GM23248 (cell line): ENCODE measurements at places on chromosomes 5 and 9. TPM values are rescaled to one million over a fixed set of nuclear protein-coding genes. Genes with fewer than 3 reads are reported as not detected.

DNA sequence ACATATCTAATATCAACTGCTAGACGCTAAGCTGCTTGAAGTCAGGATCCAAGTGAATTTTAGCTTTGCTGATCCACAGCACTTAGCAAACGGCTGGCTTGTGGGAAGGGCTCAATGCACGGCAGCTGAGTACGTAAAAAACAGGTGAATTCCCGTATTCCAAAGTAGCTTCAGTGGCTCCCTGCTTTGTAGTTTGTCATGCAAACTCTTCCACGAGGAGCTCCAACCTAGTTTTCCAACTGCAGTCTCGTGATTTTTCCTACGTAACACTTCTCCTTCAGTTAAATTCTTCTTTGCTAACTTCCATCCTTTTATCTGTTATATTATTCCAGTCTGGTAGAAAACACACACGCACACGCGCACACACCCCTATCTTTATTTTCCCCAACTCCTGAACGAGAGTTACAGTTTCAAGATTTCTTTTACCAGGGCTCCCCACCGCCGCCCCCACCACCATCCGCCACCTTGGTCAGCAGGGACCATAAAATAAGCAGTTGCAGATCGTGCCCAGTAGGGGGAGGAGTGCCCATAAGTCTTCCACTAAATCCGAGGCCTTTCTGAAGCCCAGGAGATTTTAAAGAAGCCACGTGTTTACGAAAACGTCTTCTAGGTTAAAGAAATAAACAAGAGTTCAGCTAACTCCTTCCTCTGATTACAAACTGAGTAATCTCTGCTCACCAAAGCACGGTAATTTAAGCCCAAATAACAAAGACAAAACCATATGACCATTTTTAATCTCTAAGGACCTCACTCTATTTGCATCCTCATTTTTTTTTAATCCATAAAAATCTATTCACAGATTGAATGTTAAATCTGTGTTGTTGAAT, 34.8 kb upstream of the TRIO start:
- no peaks in the 10 kb centered on the region for H3K27me3 ChIP-seq
- DNase-seq, result peak; percentile 93
- peaks cover 55% of the 10 kb centered on the region for H3K4me1 ChIP-seq
- peak overlapping the region; percentile 98 for H3K27ac ChIP-seq
- H3K36me3 ChIP-seq, result no peaks in the 10 kb centered on the region

DNA sequence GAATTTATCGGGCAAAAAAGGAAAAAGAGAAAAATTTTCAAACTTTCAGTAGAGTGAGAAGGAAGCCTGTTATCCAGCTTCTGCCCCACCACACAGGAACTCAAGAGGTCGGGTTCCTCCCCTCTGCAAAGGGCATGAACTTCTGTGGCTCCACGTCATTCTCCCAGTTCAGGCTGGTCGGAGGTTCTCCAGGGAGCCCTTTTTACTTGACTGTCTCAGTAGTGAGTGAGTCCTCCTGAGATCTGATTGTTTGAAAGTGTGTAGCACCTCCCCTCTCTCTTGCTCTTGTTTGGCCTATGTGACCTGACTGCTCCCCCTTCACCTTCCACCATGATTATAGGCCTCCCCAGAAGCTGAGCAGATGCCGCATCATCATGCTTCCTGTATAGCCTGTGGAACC, 9.7 kb downstream of the SPINK1 start:
- H3K4me1 ChIP-seq, result no peaks in the 10 kb centered on the region
- H3K36me3 ChIP-seq, result no peaks in the 10 kb centered on the region
- H3K4me3 ChIP-seq, result no peak overlapping the region
- peaks cover 28% of the 10 kb centered on the region for H3K27me3 ChIP-seq

The CDC20B gene
- total RNA-seq, result not detected in 2 replicates

DNA sequence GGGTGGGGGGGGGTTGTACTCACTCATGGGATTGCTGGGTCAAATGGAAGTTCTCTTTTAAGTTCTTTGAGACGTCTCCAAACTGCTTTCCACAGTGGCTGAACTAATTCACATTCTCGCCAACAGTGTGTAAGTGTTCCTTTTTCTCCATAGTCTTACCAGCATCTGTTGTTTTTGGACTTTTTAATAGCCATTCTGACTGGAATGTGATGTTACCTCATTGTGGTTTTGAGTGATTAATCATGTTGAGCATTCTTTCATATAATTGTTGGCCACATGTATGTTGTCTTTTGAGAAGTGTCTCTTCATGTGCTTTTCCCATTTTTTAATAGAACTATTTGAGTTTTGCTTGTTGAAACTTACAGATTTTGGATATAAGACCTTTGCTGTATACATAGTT, 94.9 kb upstream of the PLPPR1 start:
- no peaks in the 10 kb centered on the region for H3K36me3 ChIP-seq
- H3K27ac ChIP-seq, result no peak overlapping the region
- DNase-seq, result peak; percentile 45
- peaks cover 3% of the 10 kb centered on the region; the same call in 1 of the 2 replicates for H3K4me1 ChIP-seq
- no peaks in the 10 kb centered on the region for H3K27me3 ChIP-seq
- H3K4me3 ChIP-seq, result no peak overlapping the region

- peaks cover 19% of the 10 kb centered on the region for H3K4me1 ChIP-seq
- no peaks in the 10 kb centered on the region for H3K36me3 ChIP-seq
- H3K4me3 ChIP-seq, result no peak overlapping the region
- no peak for DNase-seq
- H3K27ac ChIP-seq, result no peak overlapping the region
Measured at GRCh38 chr9:131613921-131614320, 68.6 kb downstream of the PRRT1B start.

- H3K27ac ChIP-seq, result no peak overlapping the region
- H3K36me3 ChIP-seq, result no peaks in the 10 kb centered on the region
- no peak for DNase-seq
- H3K27me3 ChIP-seq, result no peaks in the 10 kb centered on the region
- H3K4me1 ChIP-seq, result no peaks in the 10 kb centered on the region
Measured at GRCh38 chr5:178305801-178306200, 73.2 kb upstream of the PHYKPL start.

The YTHDC2 gene
- total RNA-seq, result 10.3 and 21.5 TPM in 2 replicates

DNA sequence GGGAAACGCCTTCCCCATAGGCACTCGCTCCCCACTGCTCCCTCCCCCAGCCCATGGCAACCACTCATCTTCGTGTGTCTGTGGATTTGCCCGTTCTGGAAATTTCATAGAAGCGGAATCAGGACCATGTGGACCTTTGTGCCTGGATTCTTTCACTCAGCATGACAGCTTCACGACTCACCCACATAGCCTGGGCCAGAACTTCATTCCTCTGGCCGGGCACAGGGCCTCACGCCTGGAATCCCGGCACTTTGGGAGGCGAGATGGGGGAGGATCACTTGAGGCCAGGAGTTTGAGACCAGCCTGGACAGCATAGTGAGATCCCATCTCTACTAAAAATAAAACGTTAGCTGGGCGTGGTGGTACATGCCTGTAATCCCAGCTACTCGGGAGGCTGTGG, 12.1 kb upstream of the DIPK1B start:
- peak; percentile 60 for DNase-seq
- H3K27me3 ChIP-seq, result peaks cover 2% of the 10 kb centered on the region; the same call in 1 of the 2 replicates
- H3K4me3 ChIP-seq, result no peak overlapping the region
- H3K27ac ChIP-seq, result no peak overlapping the region
- H3K36me3 ChIP-seq, result no peaks in the 10 kb centered on the region

- no peak overlapping the region for H3K27ac ChIP-seq
- DNase-seq, result no peak
- H3K36me3 ChIP-seq, result no peaks in the 10 kb centered on the region
- no peaks in the 10 kb centered on the region for H3K4me1 ChIP-seq
- no peak overlapping the region for H3K4me3 ChIP-seq
- 0 out of 2 replicates have a peak, but pooled peaks cover 5% of the 10 kb centered on the region for H3K27me3 ChIP-seq
Measured at GRCh38 chr5:90747693-90748092, 189.1 kb downstream of the ADGRV1 start.

- DNase-seq, result peak; percentile 84
- H3K27ac ChIP-seq, result peak overlapping the region; percentile 72
- 0 out of 2 replicates have a peak, but pooled peaks cover 2% of the 10 kb centered on the region for H3K36me3 ChIP-seq
- H3K4me3 ChIP-seq, result no peak overlapping the region
- H3K27me3 ChIP-seq, result no peaks in the 10 kb centered on the region
Measured at GRCh38 chr5:176995896-176996767, 10.4 kb downstream of the UIMC1 start.

The IRX2 gene
- total RNA-seq, result 30.6 and 38.1 TPM in 2 replicates

GRCh38 chr5:145637396-145637795, 197.7 kb downstream of the PRELID2 start:
- no peak overlapping the region for H3K27ac ChIP-seq
- DNase-seq, result peak; percentile 19
- H3K36me3 ChIP-seq, result no peaks in the 10 kb centered on the region
- 0 out of 2 replicates have a peak, but pooled peaks cover 8% of the 10 kb centered on the region for H3K4me1 ChIP-seq
- H3K4me3 ChIP-seq, result no peak overlapping the region

The ORM2 gene
- not detected in 2 replicates for total RNA-seq

- peaks cover 25% of the 10 kb centered on the region for H3K4me1 ChIP-seq
- peak overlapping the region; percentile 66 for H3K27ac ChIP-seq
- no peak overlapping the region for H3K4me3 ChIP-seq
- no peaks in the 10 kb centered on the region for H3K36me3 ChIP-seq
- H3K27me3 ChIP-seq, result no peaks in the 10 kb centered on the region
Measured at GRCh38 chr5:142959683-142960657, 189.8 kb downstream of the ARHGAP26 start.

The CTSL gene
- total RNA-seq, result 389 and 402 TPM in 2 replicates

The HMCN2 gene
- total RNA-seq, result not detected in 2 replicates

DNA sequence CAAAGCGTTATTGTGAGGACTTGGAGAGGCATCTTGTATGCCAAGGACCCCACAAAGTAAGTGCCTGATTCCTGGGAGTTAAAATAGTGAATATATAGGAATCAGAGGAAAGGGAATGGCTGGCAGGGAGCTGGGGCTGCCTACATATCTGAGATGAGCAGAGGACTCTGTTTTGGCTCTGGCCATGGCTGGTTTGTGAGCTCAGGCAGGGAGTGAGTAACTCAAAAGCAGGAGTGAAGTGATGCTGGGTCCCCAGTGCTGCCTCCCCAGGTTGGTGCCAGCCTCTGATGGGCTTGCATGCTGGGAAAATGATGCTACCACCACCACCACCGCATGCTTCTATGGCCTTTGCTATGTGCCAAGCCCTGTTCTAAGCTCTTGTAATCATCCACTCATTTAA, 246.0 kb upstream of the MVB12B start:
- no peaks in the 10 kb centered on the region for H3K36me3 ChIP-seq
- H3K4me1 ChIP-seq, result no peaks in the 10 kb centered on the region
- no peak overlapping the region for H3K4me3 ChIP-seq
- no peak for DNase-seq
- no peaks in the 10 kb centered on the region for H3K27me3 ChIP-seq

GRCh38 chr9:93491593-93492232, 38.3 kb upstream of the FAM120AOS start:
- H3K27me3 ChIP-seq, result no peaks in the 10 kb centered on the region
- H3K36me3 ChIP-seq, result 0 out of 2 replicates have a peak, but pooled peaks cover 4% of the 10 kb centered on the region
- H3K4me3 ChIP-seq, result no peak overlapping the region
- H3K27ac ChIP-seq, result no peak overlapping the region

- H3K27me3 ChIP-seq, result no peaks in the 10 kb centered on the region
- H3K36me3 ChIP-seq, result no peaks in the 10 kb centered on the region
- H3K4me3 ChIP-seq, result no peak overlapping the region
- peaks cover 10% of the 10 kb centered on the region for H3K4me1 ChIP-seq
Measured at GRCh38 chr5:10023494-10023893, 226.2 kb downstream of the ATPSCKMT start.

The IFNA13 gene
- total RNA-seq, result not detected in 2 replicates

The MEGF10 gene
- not detected in 2 replicates for total RNA-seq

- no peak overlapping the region for H3K4me3 ChIP-seq
- H3K27me3 ChIP-seq, result no peaks in the 10 kb centered on the region
- no peak for DNase-seq
- no peak overlapping the region for H3K27ac ChIP-seq
- no peaks in the 10 kb centered on the region for H3K4me1 ChIP-seq
Measured at GRCh38 chr9:8259028-8259427, 459.4 kb upstream of the DMAC1 start.

The FBP2 gene
- total RNA-seq, result not detected in 2 replicates

DNA sequence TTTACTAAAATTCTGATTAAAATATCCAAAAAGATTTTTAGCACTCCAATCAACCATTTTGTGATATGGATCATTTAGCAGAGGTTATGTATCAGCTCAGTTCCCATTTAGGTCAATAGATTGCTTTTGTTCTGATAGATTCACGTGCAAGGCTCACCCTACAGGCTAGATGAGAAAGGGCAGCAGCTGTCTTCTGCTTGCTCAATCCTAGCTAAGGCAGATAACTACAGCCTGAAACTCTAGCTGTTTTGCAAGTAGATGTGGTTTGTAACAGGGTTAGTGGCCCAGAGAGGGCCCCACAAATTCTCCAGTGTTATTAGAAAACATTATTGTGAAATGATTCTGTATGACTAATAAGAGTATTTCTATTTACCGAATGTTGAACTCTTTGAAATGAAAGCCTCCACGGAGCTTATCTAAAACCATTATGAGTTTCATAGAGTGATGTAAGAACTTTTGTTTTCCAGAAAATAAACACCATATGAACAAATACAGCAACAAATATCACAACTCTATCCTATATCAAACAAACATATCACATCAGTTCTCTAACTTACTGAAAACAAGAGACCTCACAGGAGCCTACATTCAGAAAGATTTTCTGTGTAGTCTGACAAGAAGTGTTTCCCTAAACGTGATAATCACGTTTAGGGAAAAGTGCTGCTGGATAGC, 841.9 kb upstream of the ACO1 start:
- peak; percentile 32 for DNase-seq
- no peaks in the 10 kb centered on the region for H3K27me3 ChIP-seq
- H3K27ac ChIP-seq, result no peak overlapping the region
- H3K36me3 ChIP-seq, result no peaks in the 10 kb centered on the region

- H3K4me1 ChIP-seq, result no peaks in the 10 kb centered on the region
Measured at GRCh38 chr5:1937590-1937989, 54.9 kb upstream of the IRX4 start.

DNA sequence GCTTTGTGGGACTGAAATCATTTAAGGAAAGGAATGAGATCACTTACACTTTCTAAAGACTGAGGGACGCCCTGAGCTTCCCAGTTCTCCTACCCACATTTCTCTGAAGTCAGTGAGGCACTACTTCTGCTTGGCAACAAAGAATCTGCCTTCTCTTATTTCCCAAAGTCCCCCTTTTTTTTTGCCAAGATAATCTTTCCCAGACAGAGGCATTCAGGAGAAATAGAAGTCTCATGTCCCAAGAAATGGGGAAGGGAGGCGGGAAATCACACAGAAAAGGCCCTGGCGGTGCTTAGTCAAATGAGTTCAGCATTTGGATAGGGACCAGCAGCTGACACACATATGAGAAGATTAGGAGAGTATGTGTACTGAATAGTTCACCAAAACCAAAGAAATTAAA, 159.7 kb downstream of the MUSK start:
- H3K27me3 ChIP-seq, result no peaks in the 10 kb centered on the region
- H3K4me1 ChIP-seq, result peaks cover 17% of the 10 kb centered on the region
- DNase-seq, result peak; percentile 89

- H3K36me3 ChIP-seq, result peaks cover 41% of the 10 kb centered on the region
- no peaks in the 10 kb centered on the region for H3K27me3 ChIP-seq
- H3K27ac ChIP-seq, result no peak overlapping the region
- no peak for DNase-seq
- no peaks in the 10 kb centered on the region for H3K4me1 ChIP-seq
Measured at GRCh38 chr5:16700081-16700480, 83.3 kb upstream of the RETREG1 start.

DNA sequence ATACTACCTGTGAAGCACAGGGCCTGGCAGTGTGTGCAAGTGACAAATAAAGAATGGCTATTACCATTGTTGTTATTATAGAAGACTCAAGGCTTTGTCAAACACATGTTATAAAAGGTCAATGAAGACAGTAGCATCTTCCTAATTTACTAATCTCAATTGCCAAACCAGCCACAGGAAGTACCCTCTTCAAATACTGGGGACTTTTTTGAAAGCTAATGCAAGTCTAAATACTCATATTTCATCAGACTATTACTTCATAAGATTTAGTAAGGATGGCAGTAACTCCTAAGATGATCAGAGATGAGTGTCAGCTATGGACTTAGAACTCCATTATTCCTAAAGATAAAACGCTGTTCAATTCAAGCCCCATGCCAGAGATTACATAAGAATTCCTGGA, 43.0 kb downstream of the GNAQ start:
- no peak for DNase-seq
